Activated gamma-delta T cell treated with anti-CD3 and anti-CD28 coated beads, Interleukin-2, amount 50 U/mL, for 16 hours (primary cell): ENCODE measurements at places on chromosomes 11 and 22.

DNA sequence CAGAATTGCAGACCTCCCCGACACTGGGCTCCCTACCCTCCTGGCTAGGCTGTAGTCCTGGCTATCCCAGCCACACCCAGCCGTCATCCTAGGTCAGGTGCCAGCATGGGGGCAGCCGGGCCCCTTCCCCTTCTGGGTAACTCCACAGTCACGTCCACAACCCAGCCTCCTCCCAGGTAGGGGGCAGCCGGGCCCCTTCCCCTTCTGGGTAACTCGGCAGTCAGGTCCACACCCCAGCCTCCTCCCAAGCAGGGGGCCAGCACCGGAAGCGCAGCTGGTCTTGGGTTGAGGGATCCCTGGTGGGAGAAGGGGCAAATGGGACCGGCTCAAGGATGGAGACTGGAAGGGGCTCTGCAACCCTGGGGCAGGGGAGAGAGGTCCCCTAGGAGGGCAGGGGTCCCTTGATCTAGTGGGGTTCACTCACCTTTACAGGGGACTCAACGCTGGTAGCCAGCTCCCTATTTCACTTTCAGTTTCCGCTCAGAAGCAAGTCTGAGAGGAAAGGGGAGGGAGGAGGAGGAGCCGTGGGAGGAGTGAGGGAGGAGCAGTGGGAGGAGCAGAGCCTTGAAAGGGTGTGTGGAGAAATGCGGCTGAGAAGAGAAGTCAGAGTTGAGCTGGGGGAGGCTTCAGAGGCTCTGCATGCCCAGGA, at the start of gene TRIM21:
TRIM21 (minus strand) TSS at position 494 of the 649 bp plus-strand sequence. CDS start 3,293 bp downstream, outside the sequence.
- DNase-seq: peak; percentile 83

DNA sequence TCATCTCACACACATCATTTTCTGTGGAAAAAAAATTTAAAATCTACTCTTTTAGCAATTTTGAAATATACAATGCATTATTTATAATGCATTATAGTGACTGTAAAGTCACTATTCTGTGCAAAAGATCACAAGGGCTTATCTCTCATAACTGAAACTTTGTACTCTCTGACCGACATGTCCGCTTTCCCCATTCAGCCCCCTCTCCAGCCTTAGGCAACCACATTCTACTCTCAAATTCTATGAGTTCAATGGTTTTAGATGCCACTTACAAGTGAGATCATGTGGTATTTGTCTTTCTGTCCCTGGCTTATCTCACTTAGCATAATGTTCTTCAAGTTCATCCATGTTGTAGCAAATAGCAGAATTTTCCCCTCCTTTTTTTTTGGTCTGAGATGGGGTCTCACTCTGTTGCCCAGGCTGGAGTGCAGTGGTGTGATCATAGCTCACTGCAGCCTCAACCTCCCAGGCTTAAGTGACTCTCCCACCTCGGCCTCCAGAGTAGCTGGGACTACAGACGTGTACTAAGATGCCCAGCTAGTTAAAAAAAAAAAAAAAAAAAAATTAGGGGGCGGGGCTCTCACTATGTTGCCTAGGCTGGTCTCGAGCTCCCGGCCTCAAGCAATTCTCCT, 44.5 kb downstream of the SYN3 start:
- DNase-seq: no peak

- no peak for DNase-seq
These were observed 19.9 kb downstream of the F2 start for GRCh38 chr11:46738887-46739286.

DNA sequence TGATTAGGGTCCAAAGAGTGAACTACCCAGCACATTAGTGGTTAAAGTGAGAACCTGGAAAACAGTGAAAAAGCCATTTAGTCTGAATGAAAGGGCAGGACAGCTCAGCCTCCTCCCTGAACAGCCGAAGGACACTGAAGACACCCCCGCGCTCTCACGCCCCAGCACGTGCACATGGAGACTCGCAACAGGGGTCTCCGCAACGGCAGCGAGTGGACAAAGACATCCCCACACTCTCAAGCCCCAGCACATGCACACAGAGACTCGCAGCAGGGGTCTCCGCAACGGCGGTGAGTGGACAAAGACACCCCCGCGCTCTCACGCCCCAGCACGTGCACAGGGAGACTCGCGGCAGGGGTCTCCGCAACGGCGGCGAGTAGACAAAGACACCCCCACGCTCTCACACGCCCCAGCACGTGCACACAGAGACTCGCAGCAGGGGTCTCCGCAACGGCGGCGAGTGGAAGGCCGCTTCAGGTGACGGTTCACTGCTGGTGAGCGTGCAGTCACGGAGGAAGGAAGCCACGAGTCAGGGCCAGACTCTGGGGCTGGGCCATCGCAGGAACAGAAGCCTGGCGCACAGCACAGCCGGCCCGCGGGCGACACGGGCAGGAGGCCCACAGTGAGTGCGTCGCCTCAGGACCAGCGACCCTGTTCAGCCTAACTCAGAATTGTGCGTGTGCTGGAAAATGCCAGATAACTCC, 43.6 kb downstream of the BRD1 start:
- no peak for DNase-seq

DNA sequence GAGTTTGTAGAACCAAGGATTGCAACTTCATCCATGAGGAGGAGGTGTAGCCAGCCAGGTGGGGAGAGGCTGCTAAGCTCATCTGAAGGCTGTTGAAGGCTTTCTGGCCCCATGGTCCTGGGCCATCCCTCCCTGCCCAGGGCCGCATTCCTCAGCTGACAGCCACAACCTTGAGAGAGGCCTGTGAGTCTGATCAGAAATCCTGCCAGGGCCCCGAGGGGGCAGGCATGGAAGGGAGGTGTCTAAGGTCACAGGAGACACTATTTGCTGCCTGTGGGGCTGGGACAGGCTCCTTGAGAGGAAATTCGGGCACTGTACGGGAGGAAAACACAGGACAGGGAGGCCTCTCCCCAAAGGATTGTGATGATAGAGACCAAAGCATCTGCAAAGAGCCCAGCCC, 88.1 kb upstream of the IGLL5 start:
- no peak for DNase-seq

DNA sequence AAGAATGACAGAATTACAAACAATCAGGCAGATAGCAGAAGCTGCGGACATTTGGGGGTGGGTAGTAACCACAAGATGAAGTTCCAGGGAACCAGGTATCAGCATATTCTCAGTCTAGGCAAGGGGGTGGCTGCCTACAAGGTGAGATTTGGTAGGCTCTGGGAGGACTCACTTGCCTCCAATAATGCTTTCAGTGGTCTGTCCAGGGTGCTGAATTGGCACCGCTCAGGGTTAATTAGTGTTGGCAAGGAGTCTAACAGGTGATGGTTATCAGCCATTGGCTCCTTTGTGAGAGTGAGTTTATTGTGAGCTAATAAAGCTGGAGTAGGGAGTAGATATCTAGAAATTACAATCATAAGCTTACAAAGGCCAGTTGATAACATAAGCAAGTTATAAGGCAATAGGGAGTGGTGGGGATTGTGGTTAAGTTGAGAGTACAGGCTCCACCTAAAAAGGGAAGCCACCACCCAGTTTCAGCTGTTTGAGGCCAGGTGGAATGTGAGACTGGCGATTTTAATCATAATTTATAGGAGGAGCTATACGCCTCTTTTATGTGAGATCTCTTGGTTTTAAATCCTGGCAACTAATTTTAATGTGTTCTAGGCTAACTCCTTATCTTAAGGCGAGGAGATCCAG, 320.5 kb downstream of the MIAT start:
- no peak for DNase-seq

DNA sequence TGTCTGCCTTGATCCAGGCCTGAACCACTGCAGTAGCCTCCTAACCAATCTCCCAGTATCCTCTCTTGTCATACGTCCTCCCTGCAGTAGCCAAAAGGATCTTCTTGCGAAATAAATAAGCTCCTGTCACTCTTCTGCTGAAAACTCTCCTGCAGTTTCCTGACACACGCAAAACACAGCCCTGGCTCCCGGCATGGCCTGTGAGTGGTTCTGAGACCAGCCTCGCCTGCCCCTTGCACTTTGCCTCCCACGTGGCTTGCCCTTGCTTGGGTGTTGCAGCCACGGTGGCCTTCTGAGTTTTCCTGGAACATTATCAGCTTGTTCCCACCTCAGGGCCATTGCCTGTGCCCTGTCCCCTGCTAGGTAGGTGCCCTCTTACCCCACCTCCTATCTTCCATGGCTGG, 7.2 kb downstream of the ZC3H7B start:
- DNase-seq: no peak

- DNase-seq: no peak
These were observed 42.7 kb upstream of the BIRC3 start for GRCh38 chr11:102274628-102275027.

DNA sequence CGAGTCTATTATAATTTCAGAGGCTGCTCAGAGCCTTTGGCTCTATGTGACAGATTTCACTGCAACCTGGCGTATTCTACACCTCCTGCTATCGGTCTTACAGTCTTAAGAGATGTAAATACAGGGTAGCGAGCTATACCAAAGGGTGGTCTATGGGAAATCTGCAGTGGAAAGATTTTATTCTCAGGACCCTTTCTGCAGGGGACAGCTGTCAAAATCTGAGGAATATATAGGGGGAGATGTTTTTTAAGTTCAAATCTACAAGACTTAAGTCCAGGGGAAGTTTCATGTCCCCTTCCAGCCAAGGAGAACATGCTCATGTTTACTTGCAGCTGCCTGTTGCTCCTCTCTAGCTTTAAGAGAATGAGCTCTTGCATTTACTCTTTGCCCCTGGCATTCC, 62.7 kb downstream of the MICAL2 start:
- no peak for DNase-seq
